ELR (cell line): ENCODE measurements at places on chromosomes 3 and 15.
A peak's percentile ranks its signal among the peaks of the same experiment; 100 is the strongest.

GRCh38 chr3:74122281-74122680 lies 492.2 kb downstream of the CNTN3 start:
- DNase-seq: no peak

DNA sequence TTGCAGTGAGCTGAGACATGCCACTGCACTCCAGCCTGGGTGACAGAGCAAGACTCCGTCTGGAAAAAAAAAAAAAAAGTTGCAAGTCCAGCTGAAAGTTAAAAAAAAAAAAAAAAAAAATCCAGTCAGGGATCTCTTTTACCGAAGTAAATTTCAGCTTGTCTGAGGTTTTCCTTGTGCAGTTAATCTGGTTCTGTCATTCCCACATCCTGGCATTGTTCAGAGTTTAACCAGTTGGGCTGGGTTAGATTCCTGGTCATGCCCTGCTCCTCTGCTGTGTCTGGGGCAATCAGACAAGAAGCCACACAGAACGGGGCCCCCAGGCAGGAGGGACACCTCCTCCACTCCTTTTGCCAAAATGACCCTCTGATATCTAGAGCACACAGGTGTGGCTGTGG lies 84.1 kb upstream of the KLHL25 start:
- no peak for DNase-seq

GRCh38 chr3:51876186-51876585 lies 785 bp upstream of the IQCF5 start:
- no peak for DNase-seq

GRCh38 chr3:56209982-56210751 lies 258.1 kb downstream of the ERC2 start:
- DNase-seq: no peak

- DNase-seq: no peak
Observed at GRCh38 chr3:194306771-194307640, 44.1 kb downstream of the CPN2 start.

DNA sequence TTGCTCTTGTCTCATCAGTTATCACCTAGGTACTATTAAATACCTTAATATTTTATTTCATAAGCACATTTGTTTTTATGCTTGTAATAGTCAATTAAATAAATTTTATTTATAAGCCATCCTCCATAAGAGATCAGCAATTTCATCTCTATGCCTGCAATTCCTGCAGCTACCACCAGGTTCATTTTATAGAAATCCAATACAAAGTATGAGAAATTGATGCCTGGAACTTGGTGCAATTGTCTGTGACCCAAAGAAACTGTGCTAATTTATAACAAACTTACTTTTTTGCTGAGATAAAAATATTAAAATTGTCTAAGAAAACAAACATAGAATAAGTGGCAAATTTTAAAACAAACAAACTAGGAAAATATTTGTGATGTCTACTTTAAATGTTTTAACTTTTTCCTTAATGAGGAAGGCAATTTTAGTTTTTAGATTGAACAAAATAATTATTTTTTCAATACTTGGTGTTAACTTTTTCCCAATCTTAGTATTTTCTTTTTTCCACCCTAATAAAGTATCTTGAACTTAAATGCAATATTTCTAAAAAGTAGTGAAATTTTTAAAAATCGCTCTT lies 1026.6 kb downstream of the ROBO1 start:
- peak; percentile 6 for DNase-seq

DNA sequence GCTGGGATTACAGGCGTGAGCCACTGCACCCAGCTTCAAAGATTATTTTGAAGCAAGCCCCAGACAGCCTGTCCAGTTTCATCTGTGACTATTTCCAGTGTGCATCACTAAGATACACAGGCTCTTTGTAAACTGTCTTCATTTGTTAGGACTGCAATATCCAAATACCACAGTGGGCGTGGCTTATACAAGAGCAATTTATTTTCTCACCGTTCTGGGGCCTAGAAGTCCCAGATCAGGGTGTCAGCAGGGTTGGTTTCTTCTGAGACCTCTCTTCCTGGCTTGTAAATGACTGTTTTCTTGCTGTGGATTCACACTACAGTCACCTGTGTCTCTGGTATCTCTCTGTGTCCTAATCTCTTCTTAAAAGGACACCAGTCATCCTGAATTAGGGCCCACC lies 59.7 kb downstream of the RLBP1 start:
- DNase-seq: no peak

- no peak for DNase-seq
Observed at GRCh38 chr3:175593331-175593730, 734.2 kb downstream of the NAALADL2 start.

DNA sequence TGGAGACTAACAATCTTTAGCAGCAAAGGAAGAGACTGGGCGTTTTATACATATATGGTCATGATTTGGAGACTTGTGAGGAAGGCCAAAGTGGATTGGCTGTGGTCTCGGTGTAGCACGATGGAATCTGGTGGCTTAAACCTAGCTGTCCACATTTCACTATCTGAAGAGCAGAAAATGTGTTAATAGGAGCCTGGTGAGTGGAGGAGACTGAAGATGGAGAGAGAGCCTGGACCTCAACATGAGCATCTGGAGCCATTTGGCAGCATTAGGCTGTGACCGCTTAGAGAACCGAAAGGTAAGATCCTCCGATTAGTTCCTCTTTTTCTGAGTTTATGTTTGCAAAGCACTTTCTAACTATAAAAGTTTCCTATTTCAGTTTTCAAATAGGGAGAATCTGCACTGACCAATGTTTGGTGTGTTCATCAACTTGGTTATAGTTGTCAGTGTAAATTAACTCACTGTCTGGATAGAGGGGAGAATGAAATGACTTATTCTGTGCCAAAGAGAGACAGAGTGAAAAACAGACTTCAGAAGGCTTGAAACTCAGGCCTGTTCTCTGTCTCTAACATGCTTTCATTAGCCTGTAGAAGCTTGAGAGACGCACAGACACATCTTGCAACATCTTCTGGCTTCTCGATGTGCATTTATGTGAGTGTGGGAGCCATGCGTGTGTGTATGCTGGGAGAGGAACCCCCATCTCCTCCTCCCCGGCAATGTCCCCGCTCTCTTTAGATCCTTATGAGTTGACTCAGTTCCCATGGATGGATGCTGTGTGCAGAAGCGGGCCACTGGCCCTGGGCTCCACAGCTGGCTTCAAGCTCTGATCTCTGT lies 244.7 kb upstream of the TBL1XR1 start:
- no peak for DNase-seq

DNA sequence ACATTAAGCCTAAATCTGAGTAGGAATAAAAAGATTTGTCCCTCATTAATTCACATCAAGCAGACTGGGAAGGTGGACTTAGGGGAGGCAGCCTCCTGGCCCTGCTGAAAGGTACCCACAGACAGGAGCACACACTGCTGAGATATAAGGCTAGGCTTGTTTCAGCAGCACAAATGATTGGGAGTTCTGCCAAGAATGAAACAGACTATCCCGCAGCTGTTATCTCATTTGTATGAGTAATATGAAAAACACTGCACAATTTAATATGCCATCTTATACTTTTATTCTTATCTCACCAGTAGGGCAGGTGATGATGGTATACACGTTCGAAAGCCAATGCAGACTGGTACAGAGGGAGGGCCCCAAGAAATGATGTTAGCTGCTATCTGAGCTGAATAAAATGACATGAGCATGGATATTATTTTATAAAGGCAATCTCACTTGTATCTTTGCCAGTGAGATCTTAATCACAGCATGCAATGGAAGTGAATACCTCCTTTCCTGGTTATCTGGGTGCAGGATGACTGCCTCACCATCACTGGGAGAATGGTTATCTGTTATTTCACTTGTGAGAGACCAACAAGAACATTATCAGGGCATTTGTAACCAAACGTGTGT lies 258.7 kb upstream of the PPP2R3A start:
- no peak for DNase-seq

- peak; percentile 41 for DNase-seq
Observed at GRCh38 chr3:43768381-43768973, 77.7 kb downstream of the ABHD5 start.

DNA sequence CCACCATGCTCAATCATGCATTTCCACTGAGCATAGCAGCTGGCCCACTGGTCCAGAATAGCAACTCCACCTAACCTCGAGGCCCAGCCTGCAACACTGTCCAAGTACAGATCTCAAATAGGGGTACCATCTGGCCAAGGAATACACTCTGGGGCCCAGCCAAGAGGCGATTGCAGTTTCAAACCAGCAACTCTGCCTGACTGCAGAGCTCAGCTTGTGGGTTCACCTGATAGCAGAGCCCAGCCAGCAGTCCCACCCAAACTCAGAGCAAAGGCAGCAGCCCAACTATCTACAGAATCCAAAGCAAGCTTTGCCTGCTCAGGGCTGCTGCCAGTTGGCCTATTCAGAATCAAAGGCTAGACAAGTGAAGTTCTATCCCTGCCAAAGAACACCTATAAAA lies 30.5 kb downstream of the POLQ start:
- DNase-seq: no peak

GRCh38 chr3:14371573-14372474 lies 30.6 kb upstream of the SLC6A6 start:
- peak; percentile 77 for DNase-seq

- DNase-seq: no peak
Observed at GRCh38 chr15:27077790-27078189, 106.8 kb downstream of the GABRG3 start.

DNA sequence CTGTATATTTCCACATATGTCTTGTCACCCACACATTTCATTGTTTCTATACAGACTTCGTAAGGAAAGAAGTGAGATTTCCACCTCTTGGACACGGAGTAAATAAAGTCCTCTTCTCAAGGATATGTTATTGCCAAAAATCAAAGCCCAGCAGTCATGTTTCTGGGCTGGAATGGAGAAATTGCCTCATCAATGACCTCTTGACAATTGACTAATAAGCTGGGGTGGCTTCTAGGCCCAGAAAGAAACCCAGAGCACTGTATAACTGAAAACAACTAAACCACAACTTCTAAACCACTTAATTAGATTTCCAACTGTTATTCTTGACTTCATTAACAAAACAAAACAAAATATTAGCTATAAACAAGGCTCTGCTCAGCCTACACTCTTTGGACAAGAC lies 56.4 kb upstream of the SLC24A5 start:
- no peak for DNase-seq

DNA sequence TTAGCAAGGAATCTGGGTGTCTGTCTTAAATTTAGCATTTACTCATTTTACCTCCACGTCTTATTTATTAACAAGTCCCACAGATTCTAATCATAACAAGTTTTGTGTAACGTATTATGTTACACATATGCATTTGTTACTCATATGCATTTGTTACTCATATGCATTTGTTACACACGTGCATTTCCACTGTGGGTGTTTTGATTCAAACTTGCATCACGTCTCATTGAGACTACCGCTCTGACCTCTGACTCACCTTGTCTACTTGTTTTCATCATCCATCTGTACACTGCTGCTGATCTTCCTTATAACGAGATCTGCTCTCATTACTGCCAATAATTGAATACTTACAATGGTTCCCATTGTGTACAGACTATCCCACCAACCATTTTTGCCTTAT lies 1141.4 kb downstream of the TBL1XR1 start:
- DNase-seq: no peak

DNA sequence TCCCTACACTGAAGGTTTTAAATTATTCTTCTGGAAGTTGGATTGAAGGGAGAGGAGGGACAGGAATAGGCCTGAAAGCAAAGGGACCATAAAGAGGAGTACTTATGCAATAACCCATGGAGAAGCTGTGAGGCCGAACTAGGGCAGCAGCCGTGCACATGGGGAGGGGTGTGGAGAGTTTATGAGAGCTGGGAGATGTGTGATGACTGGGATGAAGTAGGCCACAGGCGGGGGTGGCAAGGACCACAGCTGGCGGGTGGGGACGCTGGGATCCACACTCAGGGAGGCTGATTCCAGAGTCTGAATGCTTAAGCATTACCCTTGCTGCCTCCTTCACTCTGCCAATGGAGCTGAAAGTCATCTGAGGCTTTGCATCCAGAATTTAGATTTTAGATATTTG lies 123.8 kb downstream of the ARNT2 start:
- DNase-seq: no peak

DNA sequence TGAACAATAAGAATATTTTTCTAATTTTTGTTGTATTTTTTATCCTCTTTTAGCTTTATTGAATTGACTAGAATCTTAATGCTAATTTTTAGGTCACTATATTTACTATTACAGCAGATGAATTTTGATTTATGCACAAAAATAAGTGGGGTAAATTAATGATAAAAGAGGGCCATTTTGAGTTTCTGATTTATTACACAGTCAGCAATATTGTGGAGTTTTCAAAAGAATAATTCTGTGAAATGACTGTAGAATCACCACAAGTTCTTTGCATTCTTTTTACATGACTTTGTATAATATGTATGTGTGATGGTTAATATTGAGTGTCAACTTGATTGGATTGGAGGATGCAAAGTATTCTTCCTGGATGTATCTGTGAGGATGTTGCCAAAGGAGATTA lies 812.4 kb upstream of the DPPA4 start:
- peak; percentile 28 for DNase-seq

GRCh38 chr3:185280572-185281365 lies 26.9 kb upstream of the EHHADH start:
- peak; percentile 78 for DNase-seq

GRCh38 chr15:65818927-65819562 lies 27.0 kb upstream of the DENND4A start:
- peak; percentile 22 for DNase-seq

DNA sequence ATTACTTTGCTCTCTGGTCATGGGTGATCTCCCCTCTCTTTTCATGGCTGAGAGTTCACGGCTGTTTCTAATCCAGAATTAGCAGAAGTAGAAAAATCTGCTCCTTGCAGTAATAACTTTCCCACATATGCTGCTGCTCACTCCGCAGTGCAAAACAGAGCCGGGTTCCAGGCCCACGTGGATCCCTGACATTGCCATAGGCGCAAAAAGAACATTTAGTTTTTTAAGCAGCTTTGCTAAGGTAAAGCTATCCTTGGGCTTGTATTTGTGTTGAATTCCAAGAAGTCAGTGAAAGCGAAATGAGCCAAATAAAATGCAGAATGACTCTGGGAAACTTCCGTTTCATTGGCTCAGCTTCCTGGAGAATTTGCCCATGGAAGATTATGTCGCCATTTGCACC lies 633.7 kb upstream of the SUCLG2 start:
- no peak for DNase-seq

DNA sequence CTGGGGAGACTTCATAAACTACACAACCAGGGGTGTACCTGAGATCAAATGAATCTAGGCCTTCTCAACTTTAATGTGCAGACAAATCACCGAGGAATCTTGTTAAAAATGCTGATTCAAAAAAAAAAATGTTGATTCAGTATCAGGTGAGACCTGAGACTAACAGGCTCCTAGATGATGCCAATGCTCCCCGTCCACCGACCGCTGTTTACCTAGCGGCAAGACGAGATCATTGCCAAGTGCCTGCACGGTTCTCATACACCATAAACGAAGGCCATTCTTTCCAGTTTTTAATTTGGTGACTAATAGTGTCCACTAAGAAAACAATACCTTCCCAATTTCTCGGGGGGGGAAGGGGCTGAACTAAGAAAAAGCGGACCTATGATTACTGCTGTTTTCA lies 2.5 kb upstream of the FSIP1 start:
- no peak for DNase-seq

GRCh38 chr3:63746211-63746610 lies 72.9 kb upstream of the C3orf49 start:
- no peak for DNase-seq
